Activated gamma-delta T cell (primary cell): ENCODE measurements at places on chromosomes 1 and 21.

GRCh38 chr1:11671544-11672286, 7.7 kb downstream of the FBXO6 start:
- DNase-seq: no peak

- DNase-seq: no peak
These were observed 35.6 kb upstream of the ADGRL4 start for GRCh38 chr1:79042117-79042516.

DNA sequence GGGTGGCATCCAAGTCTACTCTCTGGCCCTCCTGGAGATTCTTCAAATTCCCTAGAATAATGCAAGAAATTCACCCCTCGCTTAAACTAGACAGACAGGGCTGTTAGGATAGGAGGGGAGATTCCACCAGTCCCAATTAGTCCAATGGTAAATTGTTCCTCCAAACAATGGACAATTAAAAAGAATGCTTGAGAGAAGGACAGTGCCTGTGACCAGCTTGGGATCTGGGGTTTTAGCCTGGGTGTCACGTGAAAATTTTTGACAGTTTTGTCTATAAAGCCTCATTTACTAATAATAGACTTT, 177.7 kb upstream of the RAB4A start:
- no peak for DNase-seq

- DNase-seq: no peak
These were observed 2.0 kb downstream of the CD58 start for GRCh38 chr1:116568662-116569380.

DNA sequence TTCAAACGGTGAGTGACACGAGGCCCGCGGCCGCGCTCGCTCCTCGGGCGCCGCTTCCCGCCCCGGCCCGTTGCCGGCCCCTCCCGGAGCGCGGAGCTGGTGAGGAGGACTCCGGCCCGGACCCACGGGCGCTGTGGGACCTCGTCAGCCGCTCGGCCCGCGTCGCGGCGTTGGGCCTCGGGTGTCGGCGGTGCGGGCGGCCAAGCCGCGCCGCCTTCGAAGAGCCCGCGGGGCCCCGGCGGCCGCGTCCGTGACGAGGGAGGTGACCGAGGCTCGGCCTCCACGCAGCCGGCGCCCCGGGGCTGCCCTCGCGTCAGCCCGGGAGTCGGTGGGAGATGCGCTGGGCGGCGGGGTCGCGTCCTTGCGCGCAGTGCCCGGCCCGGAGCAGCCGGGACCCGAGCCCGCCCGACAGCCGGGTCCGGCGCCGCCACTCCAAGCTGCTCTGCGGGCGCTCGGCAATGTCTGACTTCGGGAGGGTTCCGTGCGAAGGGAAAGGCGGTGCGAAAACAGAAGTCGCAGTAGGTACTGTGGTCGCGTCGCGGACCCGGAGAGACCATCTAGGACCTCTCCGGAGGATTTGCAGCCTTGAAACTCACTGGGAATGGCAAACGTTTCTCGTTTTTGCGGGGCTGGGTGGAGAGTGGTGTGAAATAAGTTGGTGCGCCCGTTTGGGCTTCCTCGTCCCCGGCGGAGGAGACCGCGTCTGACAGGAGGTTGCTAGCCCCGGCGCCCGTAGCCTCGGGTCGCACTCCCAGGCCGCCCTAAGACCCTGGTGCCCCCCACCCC, 829 bp downstream of the SPEN start:
- peak; percentile 43 for DNase-seq

GRCh38 chr1:30909365-30910068, 959 bp upstream of the SDC3 start:
- DNase-seq: no peak

- DNase-seq: no peak
These were observed 38.9 kb downstream of the EIF2D start for GRCh38 chr1:206573319-206573718.

DNA sequence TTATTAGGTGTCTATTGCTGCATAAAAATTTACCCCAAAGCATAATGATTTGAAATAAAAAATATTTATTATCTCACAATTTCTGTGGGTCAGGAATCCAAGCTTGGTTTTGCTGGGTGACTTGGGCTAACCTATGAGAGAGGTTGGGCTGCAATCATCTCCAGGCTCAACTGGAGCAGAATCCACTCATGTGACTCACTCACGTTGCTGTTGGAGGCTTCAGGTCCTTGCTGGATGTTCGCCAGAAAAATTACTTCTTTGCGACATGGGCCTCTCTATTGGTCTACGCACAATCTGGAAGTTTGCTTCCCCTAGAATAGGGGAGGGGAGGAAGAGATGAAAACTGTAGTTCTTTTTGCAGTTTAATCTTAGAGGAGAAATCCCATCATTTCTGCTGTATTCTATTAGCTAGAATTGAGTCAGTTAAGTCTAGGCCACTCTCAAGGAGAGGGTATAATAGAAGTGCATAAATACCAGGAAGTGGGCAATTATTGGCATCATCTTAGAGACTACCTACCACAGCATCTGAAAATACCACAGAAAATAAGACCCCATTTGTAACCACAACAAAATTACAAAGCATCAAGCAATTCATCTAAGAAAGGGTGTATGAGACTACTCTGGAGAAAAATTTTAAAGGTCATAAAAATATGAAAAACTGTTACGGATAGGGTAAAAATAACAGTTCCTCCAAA, 5.7 kb upstream of the FASLG start:
- DNase-seq: no peak

- DNase-seq: no peak
These were observed 138.2 kb upstream of the RAB4A start for GRCh38 chr1:229132706-229133105.

GRCh38 chr1:245673881-245674414, 519.2 kb downstream of the KIF26B start:
- no peak for DNase-seq

- DNase-seq: no peak
These were observed 109.7 kb downstream of the CACNA1E start for GRCh38 chr1:181593042-181593441.

GRCh38 chr1:175978476-175978875, 228.6 kb downstream of the COP1 start:
- no peak for DNase-seq

GRCh38 chr1:219731771-219732170, 118.9 kb upstream of the ZC3H11B start:
- DNase-seq: no peak

DNA sequence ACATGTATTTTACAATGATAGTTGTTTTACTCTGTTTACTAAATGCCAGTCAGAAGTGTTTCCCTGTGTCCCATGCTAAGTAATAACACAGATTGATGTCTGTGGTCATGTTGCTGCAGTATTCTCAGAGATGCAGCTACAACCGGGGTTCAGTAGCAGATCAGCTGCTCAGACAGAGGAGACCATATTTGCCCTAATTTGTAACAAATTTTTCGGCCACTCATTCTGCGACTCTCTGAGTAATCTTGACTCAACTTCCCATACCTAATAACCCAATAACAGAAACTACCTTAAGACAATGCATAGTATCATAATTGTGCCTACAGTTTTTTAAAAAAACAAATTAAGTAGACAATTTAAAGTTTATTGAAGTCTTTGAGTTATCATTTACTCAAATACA, 32.6 kb downstream of the NIBAN1 start:
- no peak for DNase-seq

- no peak for DNase-seq
These were observed 31.1 kb downstream of the AKT3 start for GRCh38 chr1:243818978-243819377.

- no peak for DNase-seq
These were observed 164.2 kb upstream of the PTBP2 start for GRCh38 chr1:96557336-96557735.

DNA sequence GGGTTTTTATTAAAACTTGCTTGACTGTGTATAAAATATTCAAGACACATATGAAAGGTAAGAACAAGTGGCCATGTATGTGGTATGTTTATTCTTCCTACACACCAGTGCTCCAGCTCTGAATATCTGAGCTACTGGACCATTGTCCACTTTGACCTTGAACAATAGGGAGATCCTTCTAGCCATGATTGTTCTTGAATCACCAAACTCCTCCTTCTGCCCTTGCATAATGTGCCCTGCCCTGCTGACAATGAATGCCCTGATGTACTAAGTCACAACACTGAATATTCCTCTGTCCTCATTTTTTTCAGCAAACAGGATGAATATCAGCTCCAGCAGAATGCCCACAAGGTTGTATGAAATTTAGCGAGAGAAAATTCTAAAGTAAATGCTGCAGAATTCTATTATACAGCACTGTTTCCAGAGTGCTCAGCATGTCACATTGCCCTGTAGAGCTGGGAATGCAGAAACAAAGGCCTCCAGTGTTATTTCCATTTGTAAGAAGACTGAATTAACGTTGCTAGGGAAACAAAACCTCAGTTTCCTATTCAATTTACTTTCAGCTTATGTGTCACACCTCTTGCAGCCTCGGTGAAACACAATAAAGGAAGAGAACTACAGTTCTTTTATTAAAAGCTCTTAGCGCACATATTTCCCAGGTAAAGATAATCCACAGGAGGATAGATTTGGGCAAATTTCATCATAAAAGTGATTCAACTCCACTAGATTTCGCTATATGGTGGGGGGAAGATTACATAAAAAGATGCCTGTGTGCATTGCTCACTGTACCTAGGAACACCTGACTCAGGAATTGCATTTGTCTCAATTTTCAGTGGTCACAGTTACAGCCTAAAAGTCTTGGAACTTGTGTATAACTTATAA, 187.4 kb upstream of the ATP1B1 start:
- DNase-seq: no peak

DNA sequence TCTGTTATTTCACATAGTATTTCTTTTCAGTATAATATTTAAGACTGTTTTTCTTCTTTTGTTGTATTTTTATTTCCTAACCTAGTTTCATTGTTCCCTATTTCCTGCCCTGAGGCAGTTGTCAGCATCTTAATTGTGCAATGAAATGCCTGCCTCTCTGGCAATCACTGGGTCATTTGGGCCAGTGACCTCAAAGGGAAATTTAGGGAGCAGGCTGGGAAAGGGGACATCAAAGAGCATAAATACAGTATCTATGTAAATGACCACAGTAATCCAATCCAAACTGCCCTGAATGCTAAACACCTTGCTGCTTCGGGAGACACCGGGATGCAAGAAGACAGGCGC, 147.8 kb downstream of the TLR5 start:
- no peak for DNase-seq

DNA sequence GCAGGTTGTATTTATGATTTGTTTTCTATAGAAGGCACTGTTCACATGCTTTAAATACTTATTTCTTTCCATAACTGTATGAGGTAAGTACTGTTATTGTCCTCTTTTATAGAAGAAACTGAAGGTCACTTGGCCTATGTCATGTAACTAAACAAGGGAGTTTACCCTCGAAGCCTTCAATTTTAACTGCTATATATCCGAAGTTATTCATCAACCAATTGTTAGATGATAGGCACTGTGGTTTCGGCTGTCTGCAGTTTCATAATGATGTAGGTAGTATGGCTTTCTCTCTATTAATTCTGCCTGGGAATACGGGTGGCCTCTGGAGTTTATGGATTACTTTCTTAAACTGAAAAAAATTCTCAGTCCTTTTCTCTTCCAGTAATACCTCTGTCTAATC, 413.3 kb upstream of the ADGRL2 start:
- no peak for DNase-seq

- DNase-seq: no peak
These were observed 21.3 kb upstream of the COL18A1 start for GRCh38 chr21:45383615-45384201.

GRCh38 chr1:6861075-6861724, 75.9 kb downstream of the CAMTA1 start:
- no peak for DNase-seq

- no peak for DNase-seq
These were observed 7.5 kb upstream of the IGSF5 start for GRCh38 chr21:39737376-39738000.

DNA sequence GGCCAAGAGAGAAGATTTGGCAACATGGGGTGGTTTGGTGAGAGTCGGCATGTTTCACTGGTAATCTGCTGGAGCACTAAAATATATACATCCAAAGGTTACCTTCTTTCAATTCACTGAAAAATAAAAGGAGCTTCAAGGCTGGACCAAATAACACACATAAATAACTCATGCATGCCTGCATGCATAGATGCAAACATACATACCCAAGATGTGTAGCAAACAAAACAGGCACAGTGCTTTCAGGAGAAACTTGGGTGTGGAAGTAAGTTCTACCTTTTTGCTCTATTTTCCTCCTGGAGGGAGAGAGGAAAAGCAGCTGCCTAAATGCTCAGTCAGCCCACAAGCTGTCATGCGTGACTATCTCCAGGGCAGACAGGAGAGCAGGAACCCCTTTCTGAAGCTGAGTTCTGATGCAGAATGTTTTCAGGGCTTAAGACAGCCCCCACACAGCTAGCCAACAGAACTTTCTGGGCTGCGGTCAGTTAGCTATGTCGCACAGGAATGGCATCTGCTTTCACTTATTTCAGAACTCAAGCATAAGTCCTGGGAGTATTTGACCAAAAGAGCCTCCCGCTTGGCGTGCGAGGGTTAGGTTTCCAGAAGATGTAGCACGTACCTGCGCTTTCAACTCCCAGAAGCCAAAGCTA, 166.2 kb downstream of the TOMM20 start:
- no peak for DNase-seq

DNA sequence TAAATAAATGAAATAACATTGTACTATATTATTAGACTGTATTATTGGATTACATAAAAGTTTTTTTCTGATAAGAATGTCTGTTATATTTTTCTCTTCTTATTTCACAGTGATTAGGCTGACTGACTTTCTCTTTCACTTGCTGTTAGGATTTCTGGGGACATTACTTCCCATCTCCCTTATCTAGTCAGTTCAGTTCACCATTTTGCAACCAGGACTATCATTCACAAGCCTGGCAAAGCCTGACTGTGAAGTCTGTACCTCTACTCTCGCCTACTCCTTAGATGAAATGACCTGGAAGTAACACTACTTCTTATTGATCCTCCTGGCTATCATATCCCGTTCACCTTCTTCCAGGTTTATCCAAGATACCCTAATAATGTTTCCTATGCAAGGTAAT, 676.6 kb downstream of the USP25 start:
- DNase-seq: no peak

DNA sequence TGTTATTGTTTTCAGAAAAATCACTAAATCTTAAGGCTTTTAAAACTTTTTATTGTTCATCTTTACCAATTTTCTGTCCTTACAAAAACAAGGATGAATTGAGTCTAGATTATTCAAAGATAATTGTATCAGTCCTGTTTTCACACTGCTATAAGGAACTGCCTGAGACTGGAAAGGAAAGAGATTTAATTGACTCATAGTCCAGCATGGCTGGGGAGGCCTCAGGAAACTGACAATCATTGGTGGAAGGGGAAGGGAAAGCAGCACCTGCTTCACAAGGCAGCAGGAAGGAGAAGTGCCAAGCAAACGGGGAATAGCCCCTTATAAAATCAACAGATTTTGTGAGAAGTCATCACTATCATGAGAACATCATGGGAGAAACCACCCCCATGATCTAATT, 455.6 kb upstream of the ZP4 start:
- DNase-seq: no peak
